Activated T-helper 1 cell treated with Interleukin-2 at 50 U/mL for 16 hours (primary cell): ENCODE measurements at places on chromosomes 7 and 10.

DNA sequence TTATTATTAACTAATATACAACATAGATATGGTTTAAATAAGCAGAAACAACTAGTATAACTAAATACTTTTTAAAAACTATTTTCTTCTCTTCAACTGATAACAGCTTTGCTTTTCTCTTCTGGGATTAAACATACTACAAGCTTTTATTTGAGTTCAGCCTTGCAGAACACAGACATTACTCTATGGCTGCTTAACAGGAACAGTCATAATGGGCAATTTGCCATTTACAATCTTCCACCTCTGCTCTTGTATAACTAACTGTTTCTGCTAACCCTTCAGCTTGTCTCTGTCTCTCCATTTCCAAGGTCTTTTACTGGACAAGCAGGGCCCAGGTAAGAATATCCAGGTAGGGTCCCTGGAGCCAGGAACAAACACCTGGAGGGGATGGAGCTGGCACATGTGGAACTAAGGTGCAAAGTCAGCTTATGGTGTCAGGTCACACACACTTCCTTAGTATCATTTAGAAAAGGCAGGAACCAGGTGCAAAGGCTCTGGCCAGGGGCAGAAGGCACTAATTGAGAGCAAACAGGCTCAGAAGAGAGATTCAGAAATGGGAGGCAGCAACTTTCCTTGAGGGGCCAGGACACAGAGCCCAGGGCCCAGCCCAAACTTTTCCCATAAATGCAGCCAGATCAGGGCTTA lies 93.1 kb downstream of the STRA8 start:
- no peak for DNase-seq

DNA sequence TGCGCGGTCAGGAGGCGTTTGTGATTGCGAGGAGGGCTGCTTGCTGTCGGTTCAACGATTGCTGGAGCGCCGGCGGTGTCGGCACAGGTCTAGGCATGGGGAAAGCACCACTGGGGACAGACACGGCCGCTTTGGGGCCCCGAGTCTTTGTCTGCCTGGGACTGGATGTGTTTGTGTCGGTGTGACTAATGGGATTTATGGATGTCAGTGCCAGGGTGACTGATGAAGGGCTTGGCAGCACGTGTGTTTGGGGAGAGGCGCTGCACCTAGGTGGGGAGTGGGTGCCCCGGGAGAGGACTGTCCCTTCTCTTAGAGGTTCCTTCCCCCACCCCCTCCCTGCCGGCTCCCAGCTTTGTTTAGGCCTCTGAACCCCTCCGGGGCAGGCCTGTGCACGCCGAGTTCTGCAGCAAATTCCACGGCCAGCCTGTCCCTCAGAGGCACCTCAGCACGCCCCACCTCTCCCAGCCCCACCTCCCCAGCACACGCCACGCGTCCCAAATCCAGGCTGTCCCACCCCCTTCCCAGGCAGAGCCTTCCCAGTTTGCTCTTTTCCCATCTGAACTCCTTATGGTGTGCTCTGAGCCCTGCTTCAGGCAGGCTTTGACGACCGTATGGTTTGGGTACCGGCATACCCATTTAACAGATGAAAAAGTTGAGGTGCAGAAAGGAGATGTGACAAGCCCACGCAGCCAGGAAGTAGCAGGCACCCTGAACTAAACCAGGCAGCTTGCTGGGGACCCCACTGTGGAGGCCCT lies 6.4 kb upstream of the TNRC18 start:
- no peak for DNase-seq

GRCh38 chr10:88091490-88092061 lies 228.2 kb downstream of the PTEN start:
- peak; percentile 39 for DNase-seq

DNA sequence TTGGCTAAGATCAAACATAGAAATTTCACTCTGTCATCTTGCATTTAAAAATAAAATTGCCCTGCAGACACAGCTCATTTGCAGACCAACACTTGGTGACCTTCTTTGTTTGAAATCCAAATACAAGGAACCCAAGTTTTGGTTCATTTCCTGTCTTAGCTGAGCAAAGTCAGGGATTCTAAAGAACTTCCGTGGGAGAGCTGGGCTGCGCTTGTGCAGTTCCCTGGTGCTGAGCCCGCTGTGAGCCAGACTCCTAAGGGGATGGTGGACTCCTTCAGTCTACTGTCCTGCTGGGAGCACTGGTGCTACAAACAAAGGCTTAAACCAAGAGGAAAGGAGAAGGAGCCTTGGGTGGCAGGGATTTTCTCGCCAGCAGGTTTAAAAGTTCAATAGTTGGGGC lies 60.0 kb downstream of the MYOF start:
- DNase-seq = no peak

- no peak for DNase-seq
Observed at GRCh38 chr7:133118261-133118660, 36.4 kb upstream of the CHCHD3 start.

DNA sequence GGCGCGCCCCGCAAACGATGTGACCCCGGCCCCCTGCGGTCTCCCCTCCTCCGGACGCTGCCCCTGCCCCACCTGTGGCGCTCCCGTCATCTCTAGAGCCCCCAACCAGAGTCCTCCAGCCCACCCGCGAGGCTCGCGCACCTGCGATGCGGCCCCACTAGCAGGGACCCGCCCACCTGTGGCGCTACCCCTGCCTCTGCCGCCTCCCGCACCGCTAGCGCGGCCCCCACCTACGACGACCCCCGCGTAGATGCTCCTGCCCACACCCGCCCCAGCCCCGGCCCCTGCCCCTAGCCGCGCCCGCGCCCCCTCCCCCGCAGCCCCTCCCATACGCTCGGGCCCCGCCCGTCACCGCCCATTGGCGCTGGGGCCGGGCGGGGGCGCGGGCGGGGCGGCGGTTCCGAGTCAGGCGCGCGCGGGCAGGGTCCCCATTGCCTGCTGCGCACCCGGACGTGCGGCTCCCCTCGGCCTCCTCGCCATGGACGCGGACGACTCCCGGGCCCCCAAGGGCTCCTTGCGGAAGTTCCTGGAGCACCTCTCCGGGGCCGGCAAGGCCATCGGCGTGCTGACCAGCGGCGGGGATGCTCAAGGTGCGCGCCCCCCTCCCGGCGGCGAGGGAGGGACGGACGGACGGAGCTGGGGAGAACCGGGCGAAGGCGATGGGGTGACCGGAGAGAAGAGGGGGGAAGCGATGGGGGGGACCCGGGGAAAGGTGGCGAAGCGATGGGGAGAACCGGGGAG lies at the start of gene PFKP:
PFKP (plus strand) TSS at position 431 of the 741 bp plus-strand sequence; CDS start at position 479, 48 bp downstream.
- DNase-seq = peak; percentile 55

GRCh38 chr7:77648742-77649338 lies 47.4 kb upstream of the RSBN1L start:
- DNase-seq = no peak

DNA sequence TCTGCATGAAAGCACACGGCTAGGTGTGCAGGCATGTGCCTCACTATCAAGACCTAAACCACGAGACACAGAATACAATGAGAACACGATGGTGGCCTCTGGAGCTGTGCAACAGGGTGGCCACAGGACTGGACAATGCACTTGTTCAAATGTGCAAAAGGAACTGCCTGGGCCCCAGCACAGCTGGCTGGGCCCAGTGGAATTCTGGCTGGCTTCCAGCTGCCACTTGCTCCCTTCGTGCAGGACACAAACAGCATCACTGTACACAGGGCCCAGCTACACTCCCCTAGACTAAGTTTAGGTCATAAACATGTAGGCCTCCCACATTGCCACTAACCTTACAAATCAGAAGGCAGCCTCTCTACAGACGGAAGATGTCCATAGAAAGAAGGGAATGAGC lies 23.4 kb downstream of the DOCK4 start:
- DNase-seq = no peak

- DNase-seq = no peak
Observed at GRCh38 chr7:28096713-28097112, 83.9 kb downstream of the JAZF1 start.

DNA sequence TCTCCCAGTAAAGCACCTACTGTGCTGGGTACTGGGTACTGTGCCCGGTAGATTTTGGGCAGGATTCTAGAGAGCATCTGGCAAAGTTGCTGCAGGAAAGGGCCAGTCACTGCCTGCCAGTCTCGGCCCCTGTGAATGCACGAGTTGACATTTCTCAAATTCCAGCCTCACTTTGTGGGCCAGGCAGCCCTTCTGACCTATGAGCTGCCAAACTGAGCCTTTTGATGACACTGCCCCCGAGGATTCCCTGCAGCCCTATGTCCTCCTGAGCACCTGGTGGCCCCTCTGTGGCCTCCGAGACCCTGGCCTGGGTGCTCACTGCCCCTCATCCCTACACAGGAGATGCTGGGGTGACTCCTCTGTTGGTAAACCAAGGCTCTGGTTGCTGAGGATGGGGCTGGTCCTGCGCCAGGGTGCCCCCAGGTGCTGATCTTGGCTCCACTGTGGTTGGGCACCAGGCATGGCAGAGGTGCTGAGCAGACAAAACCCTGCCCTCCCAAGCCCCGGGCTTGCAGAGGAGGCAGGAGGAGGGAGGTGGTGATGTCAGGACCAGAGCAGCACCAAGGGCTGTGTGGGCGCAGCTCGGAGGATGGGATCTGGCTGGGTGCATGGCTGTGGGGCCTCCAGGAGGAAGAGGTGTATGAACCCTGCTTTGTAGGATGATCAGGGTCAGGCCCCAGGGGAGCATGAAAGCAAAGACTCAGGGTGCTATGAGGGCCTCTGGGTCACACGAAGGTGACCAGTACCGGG lies 16.2 kb downstream of the LHPP start:
- no peak for DNase-seq

- peak; percentile 48 for DNase-seq
Observed at GRCh38 chr10:31133792-31134310, 102.2 kb upstream of the ZNF438 start.

GRCh38 chr7:112080441-112080840 lies 125.8 kb downstream of the DOCK4 start:
- DNase-seq = no peak

- DNase-seq = no peak
Observed at GRCh38 chr7:1536743-1537534, 6.4 kb downstream of the MAFK start.

- DNase-seq = no peak
Observed at GRCh38 chr10:10644008-10644646, 373.5 kb upstream of the CELF2 start.
